ENCODE measurements at places on chromosomes 1 and 21.

- no peak for DNase-seq
These were observed 44.5 kb downstream of the LRRC53 start for GRCh38 chr1:74467786-74468377.

DNA sequence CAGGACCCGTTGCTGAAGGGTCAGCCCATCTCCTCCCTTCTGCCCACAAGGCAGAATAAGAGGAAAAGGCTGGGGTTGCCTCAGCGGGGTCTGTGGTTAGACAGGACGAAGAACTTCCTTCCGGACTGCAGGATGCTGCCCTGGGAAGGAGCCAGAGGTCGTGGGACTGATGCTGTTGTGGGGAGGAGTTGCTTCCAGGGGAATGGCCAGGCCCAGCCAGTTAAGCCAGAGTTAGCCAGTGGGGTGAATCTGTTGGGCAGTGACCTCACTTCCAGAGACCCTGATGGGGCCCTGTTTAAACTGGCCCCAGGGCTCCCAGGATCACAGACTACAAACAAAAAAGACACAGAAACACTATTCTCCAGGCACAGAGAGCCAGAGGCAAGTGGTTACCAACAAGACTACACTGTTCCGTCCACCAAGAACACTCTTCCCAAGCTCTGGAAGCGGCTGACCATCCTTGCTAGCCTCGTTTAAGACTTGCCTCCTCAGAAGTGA lies 13.0 kb downstream of the FAM229A start:
- DNase-seq = no peak

DNA sequence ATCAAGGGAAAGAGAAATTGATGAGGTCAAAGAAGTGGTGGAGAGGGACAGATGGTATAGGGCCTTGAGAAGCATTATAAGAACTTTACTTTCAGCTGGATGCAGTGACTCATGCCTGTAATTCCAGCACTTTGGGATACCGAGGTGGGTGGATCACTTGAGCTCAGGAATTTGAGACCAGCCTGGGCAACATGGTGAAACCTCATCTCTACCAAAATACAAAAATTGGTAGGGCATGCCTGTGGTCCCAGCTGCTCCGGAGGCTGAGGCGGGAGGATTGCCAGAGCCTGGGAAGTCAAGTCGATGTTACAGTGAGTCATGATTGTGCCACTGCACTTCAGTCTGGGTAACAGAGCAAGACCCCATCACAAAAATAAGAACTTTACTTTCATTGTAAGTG lies 5.7 kb downstream of the TMEM50A start:
- DNase-seq = no peak

DNA sequence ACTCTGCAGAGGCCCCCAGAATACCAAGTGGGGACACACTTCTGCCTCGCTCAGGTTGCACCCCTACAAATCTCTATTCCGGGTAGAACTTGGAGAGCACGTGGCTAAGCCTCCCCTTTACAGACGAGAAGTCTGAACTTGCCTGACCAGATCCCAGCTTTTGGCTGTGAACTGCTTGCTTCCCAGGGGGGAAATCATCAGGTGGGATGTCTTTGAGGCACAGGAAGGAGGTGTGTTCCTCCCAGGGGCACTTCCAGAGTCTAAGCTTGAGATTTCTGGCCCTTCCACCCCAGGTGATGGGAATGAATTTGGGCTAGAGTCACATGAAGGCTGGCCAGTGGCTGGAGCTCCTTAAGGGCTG lies 1.3 kb upstream of the S100A3 start:
- no peak for DNase-seq

DNA sequence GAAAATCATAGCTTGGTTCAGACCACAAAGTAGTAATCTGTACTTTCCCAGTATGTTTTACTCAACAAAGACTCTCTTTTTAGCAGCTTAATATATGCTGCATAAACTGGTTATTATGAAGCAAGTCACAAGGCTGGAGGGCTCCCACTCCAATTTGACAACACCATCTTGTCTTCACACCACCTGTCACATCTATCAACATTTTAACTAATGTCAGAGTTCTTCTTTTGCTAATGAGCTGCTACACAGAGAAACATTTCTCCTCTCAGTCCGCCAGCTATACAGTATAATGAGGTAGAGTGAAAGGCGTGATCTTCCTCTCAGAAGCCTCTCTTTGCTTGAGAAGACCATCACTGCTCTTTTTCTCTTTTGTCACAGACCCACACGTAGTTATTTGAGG lies 230.1 kb downstream of the BARHL2 start:
- no peak for DNase-seq
